NCI-H510A (cell line): ENCODE measurements at places on chromosomes 3 and 15.

- DNase-seq = no peak
These were observed 13.1 kb upstream of the ITPKA start for GRCh38 chr15:41480396-41481140.

DNA sequence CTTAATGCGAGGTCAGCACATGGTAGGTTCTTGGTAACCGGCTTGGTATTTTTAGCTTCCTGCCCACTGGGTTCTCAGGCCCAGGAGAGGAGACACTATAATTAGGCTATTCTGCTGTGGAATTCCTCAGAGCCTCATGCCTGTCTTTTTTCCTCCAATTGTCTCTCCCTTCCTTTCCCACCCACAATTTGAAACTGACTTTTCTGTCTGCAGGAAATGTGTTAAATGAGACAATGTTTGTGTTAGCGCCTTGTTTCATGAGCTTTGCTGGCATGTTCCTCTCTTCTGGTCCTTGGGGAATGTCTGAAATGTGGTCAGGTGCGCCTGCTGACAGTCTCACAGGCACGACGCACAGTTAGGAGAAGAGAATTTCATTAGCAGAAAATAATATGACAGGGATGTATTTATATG is 223.6 kb upstream of the CTNNB1 start:
- no peak for DNase-seq

GRCh38 chr15:75091814-75092213 is 68.4 kb downstream of the PPCDC start:
- no peak for DNase-seq

DNA sequence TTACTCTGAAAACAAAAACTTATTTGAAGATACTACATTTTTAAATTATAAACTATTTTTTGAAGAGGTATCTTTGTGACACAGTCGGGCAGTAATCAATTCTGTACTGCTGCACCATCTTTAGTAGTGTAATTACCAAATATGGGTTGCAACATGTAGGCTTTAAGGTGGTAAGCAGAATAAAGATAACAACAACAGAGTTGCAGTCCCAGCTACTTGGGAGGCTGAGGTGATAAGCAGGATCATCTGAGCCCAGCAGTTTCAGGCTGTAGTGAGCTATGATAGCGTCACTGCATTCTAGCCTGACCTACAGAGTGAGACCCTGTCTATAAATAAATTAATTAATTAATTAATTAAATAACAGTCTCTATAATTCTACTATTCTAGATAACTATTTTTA is 6.0 kb downstream of the PLOD2 start:
- DNase-seq = no peak

GRCh38 chr15:92922418-92923002 is 22.4 kb downstream of the CHD2 start:
- no peak for DNase-seq

DNA sequence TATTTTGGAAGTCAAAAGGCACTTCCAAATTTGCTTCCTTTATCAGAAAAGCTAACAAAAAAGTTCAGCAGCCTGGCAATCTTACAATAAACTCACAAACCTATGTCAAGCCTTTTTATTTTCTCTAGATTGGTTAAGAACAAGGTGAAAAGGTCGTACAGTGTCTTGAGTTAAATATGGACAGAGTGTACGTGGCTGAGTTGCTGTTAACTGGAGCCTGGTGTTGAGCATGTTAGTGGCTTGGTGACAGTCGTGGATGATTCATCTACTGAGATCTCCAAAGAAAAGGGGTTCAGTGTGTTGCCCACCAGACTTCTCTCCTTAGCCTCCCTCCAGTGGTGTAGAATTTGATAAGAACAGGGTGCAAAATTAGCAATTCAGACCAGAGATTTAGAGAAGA is 89.7 kb downstream of the SSR3 start:
- no peak for DNase-seq

DNA sequence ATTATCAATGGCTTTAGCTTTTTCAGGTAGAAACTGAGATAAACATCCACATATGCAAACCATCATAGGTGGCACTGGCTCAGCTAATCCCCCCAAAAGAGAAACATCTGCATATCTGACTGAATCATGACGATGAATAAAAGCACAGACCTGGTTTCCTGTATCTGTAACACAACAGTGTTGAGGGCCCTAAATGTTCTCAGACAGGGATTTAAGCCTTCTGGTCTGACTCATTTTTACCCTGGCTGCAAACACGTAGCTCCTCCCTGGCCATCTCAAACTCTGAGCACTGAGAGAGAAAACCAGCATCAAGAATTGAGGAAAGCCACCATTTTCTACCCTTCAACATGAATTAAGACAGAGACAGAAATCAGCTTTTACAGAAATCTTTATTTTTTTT is 35.2 kb downstream of the GLB1 start:
- no peak for DNase-seq

DNA sequence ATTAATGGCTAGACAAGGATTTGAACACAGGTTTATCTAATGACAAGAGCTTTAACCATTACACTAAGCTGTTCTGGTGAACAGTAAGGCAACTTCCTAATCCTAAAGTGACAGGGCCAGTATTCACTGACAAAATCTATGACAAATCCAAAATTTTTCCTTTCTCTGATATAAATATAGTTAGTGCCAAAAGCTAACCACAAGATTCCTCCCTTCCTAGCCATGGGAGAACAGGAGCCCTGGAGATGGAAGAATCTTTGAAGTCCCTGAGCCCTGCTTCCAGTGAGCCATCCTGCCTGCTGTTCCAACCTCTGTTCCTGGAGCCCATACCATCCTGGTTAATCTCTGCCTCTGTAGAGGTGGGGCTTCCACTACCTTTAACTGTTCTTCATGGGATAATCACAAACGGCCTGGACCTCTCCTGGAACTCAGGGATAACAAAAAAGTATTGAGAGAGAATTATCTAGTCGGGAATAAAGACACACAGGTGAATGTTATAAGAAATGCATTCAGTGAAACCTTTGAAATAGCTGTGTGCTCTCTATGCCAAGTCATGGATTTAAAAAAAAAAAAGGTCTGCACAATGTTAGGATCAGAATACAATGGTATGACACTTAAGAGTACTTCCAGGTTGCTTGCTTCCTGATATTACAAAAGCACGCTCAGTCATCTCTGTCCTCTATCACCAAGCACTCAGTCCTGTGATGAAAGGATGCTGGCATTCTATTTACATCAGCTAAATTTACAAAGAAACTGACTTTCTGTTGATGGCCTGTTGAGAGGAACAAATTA is 235.8 kb downstream of the SUCLG2 start:
- no peak for DNase-seq

DNA sequence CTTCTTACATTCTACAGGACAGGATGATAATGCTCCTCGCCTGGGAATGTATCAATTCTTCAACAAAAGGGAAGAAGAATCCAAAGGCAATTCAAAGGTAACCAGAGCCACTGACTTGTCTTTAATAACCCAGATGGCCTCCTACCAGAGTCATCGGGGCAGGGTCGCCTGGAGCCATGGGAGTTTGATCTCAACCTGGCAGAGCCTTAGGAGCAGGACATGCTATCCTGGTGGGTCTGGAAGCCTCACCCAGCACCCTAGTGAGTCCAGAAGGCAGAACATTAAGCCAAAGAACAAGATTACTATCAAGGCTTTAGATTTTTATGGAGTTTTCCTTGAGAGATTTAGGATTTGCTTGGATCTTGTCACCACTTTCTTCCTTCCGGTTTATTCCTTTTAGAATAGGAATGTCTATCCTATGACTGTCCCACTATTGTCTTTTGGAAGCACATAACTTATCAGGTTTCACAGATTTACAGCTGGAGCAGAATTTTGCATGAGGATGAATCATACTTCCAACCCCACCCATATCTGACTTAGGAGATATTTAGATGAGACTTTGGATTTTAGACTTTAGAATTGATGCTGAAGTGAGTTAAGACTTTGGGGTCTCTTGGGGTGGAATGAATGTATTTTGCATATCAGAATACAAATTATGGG is 330.3 kb upstream of the GOLIM4 start:
- DNase-seq = no peak

GRCh38 chr3:178223876-178224275 is 312.4 kb upstream of the KCNMB2 start:
- DNase-seq = no peak

DNA sequence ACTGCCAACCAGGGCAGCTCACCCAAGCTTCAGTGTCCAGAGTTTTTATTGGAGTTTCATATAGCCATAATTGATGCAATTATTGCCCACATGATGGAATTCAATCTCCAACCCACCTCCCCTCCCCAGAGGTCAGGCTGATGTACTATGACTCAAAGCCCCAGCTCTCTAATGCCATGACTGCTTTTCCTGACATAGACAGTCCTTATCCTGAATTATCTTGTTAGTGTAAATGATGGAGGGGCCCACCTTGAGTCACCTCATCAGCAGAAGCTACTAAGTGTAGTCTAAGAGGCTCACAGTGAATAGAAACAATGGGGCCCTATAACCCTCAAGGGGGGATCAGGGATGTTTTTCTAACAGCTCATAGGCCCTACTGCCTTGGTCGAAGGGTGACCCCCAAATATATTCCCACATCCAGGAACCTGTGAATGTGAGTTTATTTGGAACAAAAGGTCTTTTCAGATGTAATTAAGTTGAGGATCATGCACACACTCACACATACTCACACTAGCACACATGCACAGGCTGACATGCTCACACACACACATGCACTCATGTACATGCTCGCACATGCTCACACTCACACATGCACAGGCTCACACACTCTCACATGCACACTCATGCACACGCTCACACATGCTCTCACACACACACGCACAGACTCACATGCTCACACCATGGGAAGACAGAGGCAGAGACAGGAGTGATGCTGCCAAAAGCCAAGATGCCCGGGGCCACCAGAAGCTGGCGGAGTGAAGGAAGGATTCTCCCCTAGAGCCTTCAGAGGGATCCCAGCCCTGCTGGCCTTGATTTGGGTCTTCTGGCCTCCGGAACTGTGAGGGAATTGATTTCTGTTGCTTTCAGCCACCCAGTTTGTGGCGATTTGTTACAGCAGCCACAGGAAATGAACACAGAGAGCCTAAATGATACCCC is 131.2 kb upstream of the SMAD3 start:
- no peak for DNase-seq

DNA sequence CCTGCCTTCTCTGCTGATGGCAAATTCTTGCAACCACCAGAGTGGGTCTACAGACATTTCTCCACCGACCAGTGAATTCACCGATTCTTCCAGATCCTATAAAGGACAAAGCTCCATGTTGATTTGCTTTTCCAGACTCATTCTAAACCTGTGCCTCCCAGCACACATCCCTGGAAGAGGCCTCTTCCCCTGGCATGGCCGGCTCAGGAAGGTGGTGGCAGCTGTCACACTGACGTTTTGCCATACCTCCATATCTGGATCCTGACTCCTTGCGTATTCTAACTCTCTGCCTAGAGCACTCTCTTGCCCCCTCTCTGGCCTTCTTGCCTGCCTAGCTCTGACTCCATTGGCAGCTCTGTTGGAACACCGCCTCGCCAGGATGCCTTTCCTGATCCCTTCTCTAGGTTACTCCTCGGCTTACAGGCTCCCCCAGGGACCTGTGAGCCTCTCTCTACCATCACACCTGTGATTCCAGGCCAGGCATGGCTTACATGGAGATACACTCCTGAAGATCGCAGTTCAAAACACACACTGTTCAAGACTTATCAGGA is 31.0 kb downstream of the SLCO2A1 start:
- no peak for DNase-seq

- no peak for DNase-seq
These were observed 25.8 kb downstream of the SCG3 start for GRCh38 chr15:51706926-51707608.

- DNase-seq = no peak
These were observed 3.3 kb downstream of the ACAD9 start for GRCh38 chr3:128882719-128883118.

- DNase-seq = no peak
These were observed at the start of gene CYP1A1 for GRCh38 chr15:74725225-74725774. TSS of gene CYP1A1 (minus strand) at chr15:74725528. CDS start at chr15:74723097, 2,431 bp downstream.

DNA sequence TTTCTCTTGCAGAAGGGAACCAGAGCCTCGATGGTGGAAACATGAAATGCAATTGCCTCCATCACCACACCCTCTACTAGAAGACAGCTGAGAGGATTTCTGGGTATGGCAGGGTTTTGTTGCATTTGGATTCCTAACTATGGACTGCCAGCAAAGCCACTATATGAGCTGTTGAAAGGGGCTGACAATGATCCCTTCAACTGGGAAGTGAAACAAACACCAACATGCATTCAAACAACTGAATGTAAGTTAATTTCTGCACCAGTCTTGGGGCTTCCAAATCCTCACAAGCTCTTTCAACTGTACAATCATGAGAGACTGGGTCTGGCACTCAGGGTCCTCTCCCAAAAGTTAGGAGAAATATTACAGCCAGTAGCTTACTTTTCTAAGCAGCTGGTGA is 116.7 kb upstream of the PLCL2 start:
- DNase-seq = no peak

DNA sequence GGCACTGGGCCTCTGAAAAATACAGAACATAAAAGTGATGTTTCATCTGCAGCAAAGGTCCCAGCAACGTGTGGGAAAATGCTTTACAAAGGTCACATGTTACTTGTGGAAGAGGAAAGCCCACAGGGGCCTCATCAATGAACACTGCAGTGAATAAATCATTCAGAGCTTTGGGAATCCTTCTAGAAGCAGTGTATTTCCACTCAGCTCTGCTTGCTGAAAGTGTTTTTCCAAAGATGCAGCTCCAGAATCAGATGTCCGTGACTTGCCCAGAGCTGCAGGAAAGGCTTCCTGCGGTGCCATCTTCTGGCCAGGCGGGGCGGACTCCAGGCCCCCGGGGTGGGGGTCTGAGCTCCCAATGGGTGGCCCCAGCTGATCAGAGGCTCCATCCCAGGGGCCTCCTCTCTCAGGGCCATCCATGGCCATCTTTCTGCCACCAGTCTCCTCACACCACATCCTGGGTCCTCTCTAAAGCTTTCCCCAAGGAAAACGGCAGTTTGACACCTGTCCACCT is 81.5 kb downstream of the C3orf70 start:
- no peak for DNase-seq

GRCh38 chr3:69324362-69325025 is 61.4 kb downstream of the FRMD4B start:
- no peak for DNase-seq

- no peak for DNase-seq
These were observed 241.9 kb upstream of the TOPAZ1 start for GRCh38 chr3:43999728-44000319.

GRCh38 chr15:41566121-41566885 is 7.3 kb downstream of the TYRO3 start:
- DNase-seq = no peak

- no peak for DNase-seq
These were observed 101.8 kb upstream of the ARL6 start for GRCh38 chr3:97662762-97663161.

DNA sequence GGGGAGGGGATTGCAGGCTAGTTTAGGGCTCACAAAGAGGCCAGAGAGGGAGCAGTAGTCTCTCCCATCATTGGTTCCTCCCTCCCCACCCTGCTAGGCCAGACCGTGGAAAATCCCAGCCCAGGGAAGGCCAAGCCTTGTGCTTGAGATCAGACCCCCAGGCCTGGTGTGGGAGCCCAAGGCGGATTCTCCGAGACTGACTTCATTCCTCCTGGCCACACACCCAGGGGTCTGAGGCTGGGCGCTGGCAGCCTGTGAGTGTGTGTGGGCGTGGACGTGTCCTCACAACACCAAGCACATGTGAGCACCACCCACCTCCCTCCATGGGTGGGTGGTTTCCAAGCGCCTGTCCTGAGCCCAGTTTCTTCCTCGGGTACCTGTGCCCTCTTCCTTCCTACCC is 4.1 kb downstream of the LOXL1 start:
- no peak for DNase-seq
